Calu3 (cell line): ENCODE measurements at places on chromosomes 11 and 22. TPM values are rescaled to one million over a fixed set of nuclear protein-coding genes. Genes with fewer than 3 reads are reported as not detected.

Gene PSMC3
- 154 and 173 TPM in 2 replicates for total RNA-seq

Gene HEPACAM
- not detected in 2 replicates for total RNA-seq

Gene ACRV1
- not detected in 2 replicates for total RNA-seq

Gene STIP1
- 344 and 391 TPM in 2 replicates for total RNA-seq

Gene FXYD6
- total RNA-seq: 0.61 and 0.78 TPM in 2 replicates

Gene PDE2A
- total RNA-seq: 1.1 and 4.3 TPM in 2 replicates

Gene SLC35F2
- total RNA-seq: 24.4 and 34.5 TPM in 2 replicates

Gene ARHGAP20
- not detected in 2 replicates for total RNA-seq

Gene COA4
- total RNA-seq: 82.5 and 93.0 TPM in 2 replicates

GRCh38 chr11:34748036-34748435, 127.1 kb downstream of the EHF start:
- H3K27ac ChIP-seq: no peak overlapping the region
- H3K27me3 ChIP-seq: no peaks in the 10 kb centered on the region
- no peak for DNase-seq
- no peak overlapping the region for H3K4me3 ChIP-seq
- no peaks in the 10 kb centered on the region for H3K36me3 ChIP-seq

DNA sequence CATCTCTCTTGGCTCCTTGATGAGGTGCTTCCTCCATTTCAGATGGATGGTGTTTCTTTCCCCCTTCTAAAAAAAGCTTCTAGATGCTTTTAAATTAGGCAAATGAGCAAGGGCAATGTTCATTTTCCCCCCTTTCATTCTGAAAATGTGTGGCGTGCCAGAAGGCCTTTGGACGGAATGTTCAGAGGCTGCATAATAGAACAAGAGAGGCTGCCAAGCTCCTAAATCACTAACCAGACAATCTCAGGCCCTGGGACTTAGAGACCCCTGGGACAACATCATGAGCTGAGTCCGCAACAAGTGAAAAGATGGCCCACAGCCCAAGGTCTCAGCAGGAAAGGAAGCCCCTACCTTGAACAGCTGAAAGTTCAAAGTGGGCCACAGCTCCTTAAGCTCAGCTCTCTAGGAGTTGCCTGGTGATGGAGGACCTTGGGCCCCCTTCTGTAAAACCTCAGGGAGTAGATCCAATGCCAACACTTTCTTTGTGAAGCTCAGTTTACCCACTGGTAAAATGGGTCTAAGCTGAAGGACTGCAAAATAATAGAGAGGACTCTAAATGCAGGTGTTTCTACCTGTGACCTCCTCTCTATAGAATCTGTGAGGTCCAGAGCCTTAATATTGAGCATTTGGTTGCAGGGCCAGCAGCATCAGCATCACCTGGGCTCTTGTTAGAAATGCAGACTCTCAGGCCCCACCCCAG, 144.0 kb downstream of the FBXO7 start:
- peaks cover 14% of the 10 kb centered on the region for H3K27me3 ChIP-seq
- no peak for DNase-seq
- no peaks in the 10 kb centered on the region for H3K4me1 ChIP-seq
- H3K27ac ChIP-seq: no peak overlapping the region
- no peak overlapping the region for H3K4me3 ChIP-seq
- H3K36me3 ChIP-seq: no peaks in the 10 kb centered on the region

DNA sequence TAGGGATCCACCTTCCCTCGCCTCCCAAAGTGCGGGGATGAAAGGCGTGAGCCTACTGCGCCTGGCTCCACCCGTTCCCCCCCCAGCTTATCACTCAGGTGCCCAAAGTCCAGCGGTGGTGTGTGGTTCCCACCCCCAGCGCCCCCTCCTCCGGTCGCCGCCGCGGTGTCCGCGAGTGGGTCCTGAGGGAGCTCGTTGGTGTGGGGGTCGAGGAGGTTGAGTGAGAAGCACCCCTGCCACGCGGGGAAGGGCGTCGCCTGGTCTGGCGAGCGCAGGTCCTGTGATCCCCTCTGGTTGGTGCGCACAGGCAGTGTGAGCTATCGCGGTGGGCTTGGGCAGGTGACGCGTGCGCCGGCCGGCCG, 3900.6 kb upstream of the OR11H1 start:
- H3K36me3 ChIP-seq: no peaks in the 10 kb centered on the region
- H3K27me3 ChIP-seq: no peaks in the 10 kb centered on the region
- DNase-seq: no peak
- no peaks in the 10 kb centered on the region for H3K4me1 ChIP-seq

- no peak for DNase-seq
- no peaks in the 10 kb centered on the region for H3K4me1 ChIP-seq
- peaks cover 17% of the 10 kb centered on the region for H3K36me3 ChIP-seq
- H3K27ac ChIP-seq: no peak overlapping the region
- no peaks in the 10 kb centered on the region for H3K27me3 ChIP-seq
These were observed 30.7 kb downstream of the CERK start for GRCh38 chr22:46707305-46707704.

DNA sequence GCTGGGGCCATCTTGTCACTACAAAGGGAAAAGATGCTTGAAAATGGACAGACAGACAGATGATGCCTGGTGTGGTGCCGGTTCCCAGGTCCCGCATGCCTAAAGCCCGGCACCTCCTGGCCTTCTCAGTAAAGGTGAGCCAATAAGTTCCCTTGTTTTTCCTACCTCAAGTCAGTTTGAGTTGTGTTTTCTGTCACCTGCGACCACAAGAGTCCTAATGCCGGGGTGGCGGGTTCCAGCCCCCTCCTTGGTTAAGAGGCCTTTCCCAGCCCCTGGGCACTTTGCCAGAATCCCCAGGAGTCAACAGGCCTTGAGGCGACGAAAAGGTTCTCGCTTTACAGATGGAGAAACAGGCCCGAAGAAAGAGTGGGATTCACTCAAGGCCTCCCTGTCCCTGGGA, 9.0 kb downstream of the FGF19 start:
- H3K27ac ChIP-seq: no peak overlapping the region
- no peaks in the 10 kb centered on the region for H3K27me3 ChIP-seq

DNA sequence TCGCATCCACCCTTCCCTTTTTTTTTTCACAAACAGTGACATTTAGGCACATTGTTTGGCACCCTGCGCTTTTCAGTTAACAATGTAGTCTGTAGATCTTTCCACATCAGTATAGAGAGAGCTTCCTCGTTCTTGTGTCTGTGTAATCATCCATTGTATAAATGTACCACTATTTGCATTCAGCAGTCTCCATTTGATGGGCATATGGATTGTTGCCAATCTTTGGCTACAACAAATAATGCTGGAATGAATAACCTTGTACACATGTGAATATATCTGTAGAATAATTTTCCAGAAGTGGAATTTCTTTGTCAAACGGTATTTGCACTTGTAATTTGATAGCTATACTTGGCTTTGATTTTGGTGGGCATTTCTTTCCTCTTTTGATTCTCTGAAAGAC, 17.1 kb downstream of the MPEG1 start:
- peaks cover 44% of the 10 kb centered on the region for H3K36me3 ChIP-seq
- H3K4me3 ChIP-seq: no peak overlapping the region
- peaks cover 14% of the 10 kb centered on the region for H3K4me1 ChIP-seq
- H3K27ac ChIP-seq: peak overlapping the region; percentile 1

GRCh38 chr22:50011447-50012210, 936 bp downstream of the IL17REL start:
- H3K36me3 ChIP-seq: peaks cover 1% of the 10 kb centered on the region
- H3K27me3 ChIP-seq: peaks cover 32% of the 10 kb centered on the region
- no peak overlapping the region for H3K27ac ChIP-seq
- DNase-seq: no peak
- H3K4me1 ChIP-seq: peaks cover 16% of the 10 kb centered on the region
- peak overlapping the region; percentile 42 for H3K4me3 ChIP-seq

GRCh38 chr11:74325649-74326645, 14.5 kb upstream of the P4HA3 start:
- no peaks in the 10 kb centered on the region for H3K36me3 ChIP-seq
- peaks cover 17% of the 10 kb centered on the region for H3K27me3 ChIP-seq
- no peak overlapping the region for H3K4me3 ChIP-seq
- no peak overlapping the region for H3K27ac ChIP-seq
- H3K4me1 ChIP-seq: no peaks in the 10 kb centered on the region

DNA sequence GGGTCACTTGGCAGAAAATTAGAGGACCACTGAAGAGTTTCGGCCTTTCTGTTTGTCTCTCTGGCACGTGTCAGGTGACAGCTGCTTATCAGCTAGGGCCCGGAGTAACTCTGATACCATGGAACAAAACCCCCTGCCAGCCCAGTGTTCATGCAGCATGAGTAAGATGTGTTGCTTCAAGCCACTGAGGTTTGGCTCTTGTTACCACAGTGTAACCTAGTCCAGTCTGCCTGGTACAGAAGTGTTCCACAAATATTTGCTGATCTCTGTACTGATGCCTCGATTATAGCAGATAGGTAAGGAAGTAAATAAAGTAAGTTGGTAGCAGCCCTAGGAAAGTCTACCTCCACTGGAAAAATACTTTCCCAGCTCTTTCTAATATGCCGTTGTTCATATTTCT, 20.5 kb upstream of the ETS1 start:
- no peaks in the 10 kb centered on the region for H3K27me3 ChIP-seq
- no peaks in the 10 kb centered on the region for H3K4me1 ChIP-seq
- no peak for DNase-seq
- no peak overlapping the region for H3K27ac ChIP-seq

GRCh38 chr11:24593332-24593731, 96.5 kb downstream of the LUZP2 start:
- H3K27me3 ChIP-seq: no peaks in the 10 kb centered on the region
- peaks cover 24% of the 10 kb centered on the region for H3K4me1 ChIP-seq
- no peaks in the 10 kb centered on the region for H3K36me3 ChIP-seq

GRCh38 chr11:133134314-133135173, 397.8 kb downstream of the OPCML start:
- H3K27me3 ChIP-seq: no peaks in the 10 kb centered on the region
- H3K4me3 ChIP-seq: no peak overlapping the region
- no peaks in the 10 kb centered on the region for H3K36me3 ChIP-seq
- H3K4me1 ChIP-seq: no peaks in the 10 kb centered on the region

GRCh38 chr11:47854667-47855066, 6.5 kb upstream of the NUP160 start:
- no peaks in the 10 kb centered on the region for H3K4me1 ChIP-seq
- DNase-seq: no peak
- H3K27ac ChIP-seq: no peak overlapping the region
- H3K4me3 ChIP-seq: no peak overlapping the region
- no peaks in the 10 kb centered on the region for H3K36me3 ChIP-seq
- no peaks in the 10 kb centered on the region for H3K27me3 ChIP-seq

DNA sequence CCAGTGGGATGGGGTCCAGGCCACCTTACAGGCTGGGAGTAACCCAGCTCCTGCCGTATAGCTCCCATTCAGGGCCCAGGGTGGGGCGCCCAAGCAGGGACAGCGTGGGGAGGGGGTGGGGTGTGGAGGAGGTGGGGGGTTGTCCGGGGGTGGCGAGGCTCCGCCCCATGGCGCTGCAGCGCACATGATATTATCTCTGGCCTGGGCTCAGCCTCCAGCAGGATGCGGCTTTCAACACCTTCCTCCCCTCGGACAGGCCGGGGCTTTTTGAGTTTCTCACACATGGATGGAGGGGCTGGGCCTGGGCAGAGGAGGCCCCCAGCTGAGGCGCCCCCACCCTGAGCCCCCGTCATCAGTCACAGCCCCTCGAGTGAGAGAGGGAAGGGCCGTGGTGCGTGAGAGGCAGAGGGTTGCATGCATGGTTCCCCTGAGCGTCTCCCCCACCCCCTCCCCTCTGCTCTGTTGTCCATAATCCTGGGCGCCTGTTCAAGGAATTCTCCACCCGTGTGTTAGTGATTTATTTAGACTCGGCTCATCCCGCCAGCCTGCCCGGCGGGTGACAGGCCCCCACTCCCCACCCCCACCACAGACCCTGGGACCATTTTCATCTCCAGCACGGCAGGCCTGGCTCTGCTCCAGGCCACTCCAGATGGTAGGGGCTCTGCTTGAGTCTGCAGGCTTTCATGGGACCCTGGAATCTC, 44.9 kb downstream of the WNT11 start:
- H3K27me3 ChIP-seq: peaks cover 71% of the 10 kb centered on the region
- no peaks in the 10 kb centered on the region for H3K36me3 ChIP-seq
- no peaks in the 10 kb centered on the region for H3K4me1 ChIP-seq
- no peak overlapping the region for H3K27ac ChIP-seq
- no peak for DNase-seq
- H3K4me3 ChIP-seq: no peak overlapping the region

DNA sequence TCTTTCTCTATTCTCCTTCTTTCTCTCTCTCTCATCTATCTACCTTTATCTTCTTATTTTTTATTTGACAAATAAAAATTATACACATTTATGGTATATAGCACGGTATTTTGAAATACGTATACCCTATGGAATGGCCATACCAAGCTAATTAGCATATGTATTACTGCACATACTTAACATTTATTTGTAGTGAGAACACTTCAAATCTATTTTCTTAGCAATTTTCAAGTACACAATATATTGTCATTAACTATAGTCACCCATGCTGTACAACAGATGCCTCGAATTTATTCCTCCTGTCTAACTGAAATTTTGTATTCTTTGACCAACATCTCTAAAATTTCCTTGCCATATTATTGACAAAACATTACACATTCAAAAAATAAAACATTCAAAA, 447.1 kb downstream of the MIAT start:
- DNase-seq: no peak
- H3K27ac ChIP-seq: no peak overlapping the region
- peaks cover 24% of the 10 kb centered on the region for H3K27me3 ChIP-seq
- H3K4me1 ChIP-seq: peaks cover 47% of the 10 kb centered on the region
- H3K36me3 ChIP-seq: no peaks in the 10 kb centered on the region
- H3K4me3 ChIP-seq: no peak overlapping the region

DNA sequence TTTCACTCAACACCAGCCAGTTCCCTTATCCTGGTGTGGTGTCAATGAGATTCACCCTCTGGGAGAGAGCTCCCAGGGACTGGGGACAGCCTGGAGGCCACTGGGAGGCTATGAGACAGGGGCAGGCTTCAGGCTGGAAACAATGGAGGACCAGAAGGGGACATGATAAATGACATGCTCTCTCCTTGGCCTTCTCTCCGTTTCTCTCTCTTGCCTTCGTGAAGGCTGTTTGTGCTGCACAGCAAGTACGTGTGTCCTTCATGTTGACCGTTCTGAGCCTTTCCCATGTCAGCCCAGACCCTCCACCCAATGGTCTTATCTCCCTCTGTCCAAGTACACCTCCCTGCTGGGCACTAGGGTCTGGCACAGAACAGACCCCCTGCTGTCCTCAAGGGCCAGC, 1.6 kb upstream of the LZTR1 start:
- no peak overlapping the region for H3K27ac ChIP-seq
- H3K4me1 ChIP-seq: no peaks in the 10 kb centered on the region
- H3K4me3 ChIP-seq: no peak overlapping the region
- peaks cover 11% of the 10 kb centered on the region for H3K27me3 ChIP-seq

GRCh38 chr11:124080327-124081001, 34.8 kb upstream of the VWA5A start:
- no peaks in the 10 kb centered on the region for H3K36me3 ChIP-seq
- H3K27ac ChIP-seq: no peak overlapping the region
- peaks cover 41% of the 10 kb centered on the region for H3K27me3 ChIP-seq
- H3K4me1 ChIP-seq: no peaks in the 10 kb centered on the region
- DNase-seq: no peak
- no peak overlapping the region for H3K4me3 ChIP-seq

- H3K4me1 ChIP-seq: peaks cover 59% of the 10 kb centered on the region
- H3K36me3 ChIP-seq: peaks cover 5% of the 10 kb centered on the region
- H3K27me3 ChIP-seq: no peaks in the 10 kb centered on the region
These were observed 26.5 kb downstream of the SYT13 start for GRCh38 chr11:45259592-45259991.
